Activated CD4-positive, alpha-beta T cell treated with anti-CD3 and anti-CD28 coated beads, Interleukin-2, amount 10 ng/mL, durations not matched to agents 7 days and 5 days (primary cell): ENCODE measurements at places on chromosomes 12 and 14. TPM values are rescaled to one million over a fixed set of nuclear protein-coding genes. Genes with fewer than 3 reads are reported as not detected.

DNA sequence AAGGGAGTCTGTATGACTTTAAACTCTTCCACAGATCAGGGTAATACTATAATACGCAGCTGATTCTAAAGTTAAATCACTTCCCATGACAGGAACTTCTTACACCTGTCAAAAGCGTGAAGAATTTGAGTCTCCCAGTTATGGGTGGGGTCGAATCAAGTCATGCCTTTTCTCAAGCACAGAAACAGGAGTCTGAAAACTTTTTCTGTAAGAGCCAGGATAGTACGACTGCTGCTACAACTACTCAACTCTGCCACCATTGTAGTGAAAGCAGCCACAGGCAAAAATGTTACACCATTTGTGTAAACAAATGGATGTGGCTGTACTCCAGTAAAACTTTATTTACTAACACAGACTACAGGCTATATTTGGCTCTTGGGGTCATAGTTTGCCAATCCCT lies 90.3 kb downstream of the DUSP6 start:
- H3K4me1 ChIP-seq = peaks cover 27% of the 10 kb centered on the region
- no peak overlapping the region for H3K27ac ChIP-seq
- no peak for DNase-seq
- H3K4me3 ChIP-seq = no peak overlapping the region
- H3K27me3 ChIP-seq = no peaks in the 10 kb centered on the region

DNA sequence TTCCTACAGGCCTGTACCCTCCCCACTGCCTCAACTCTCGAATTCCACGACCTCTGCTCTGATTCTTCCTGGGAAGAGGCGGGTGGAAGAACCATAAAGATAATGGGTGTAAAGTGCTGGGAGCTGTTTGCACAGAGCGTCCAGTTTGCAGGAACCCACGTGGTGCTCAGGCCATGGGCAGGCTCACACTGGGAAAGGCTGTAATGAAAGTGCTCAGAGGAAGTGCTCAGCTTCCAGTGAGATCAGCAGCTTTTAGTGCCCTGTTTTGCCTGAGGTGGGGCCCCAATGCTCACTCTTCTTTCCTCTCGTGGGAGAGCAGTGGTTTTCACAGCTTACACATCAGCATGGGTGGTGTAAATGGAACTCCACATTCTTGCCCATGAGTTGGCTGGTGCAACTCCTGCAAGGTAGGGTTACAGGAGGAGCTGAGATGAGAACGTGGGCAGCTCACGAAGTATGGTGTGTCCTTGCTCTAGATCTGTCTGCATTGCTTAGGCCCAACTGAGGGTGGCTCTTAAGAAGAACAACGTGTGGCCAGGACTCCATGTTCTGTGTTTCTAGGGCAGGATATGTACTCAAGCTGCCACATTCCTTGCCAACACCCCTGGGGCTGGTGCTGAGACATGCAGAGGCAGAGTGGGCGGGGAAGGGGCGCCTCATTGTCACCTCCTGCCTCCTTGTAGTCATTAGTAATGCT lies 2.9 kb downstream of the TMEM63C start:
- peaks cover 11% of the 10 kb centered on the region for H3K4me1 ChIP-seq
- H3K27me3 ChIP-seq = peaks cover 23% of the 10 kb centered on the region
- DNase-seq = no peak
- no peak overlapping the region for H3K4me3 ChIP-seq
- H3K36me3 ChIP-seq = no peaks in the 10 kb centered on the region
- no peak overlapping the region for H3K27ac ChIP-seq

DNA sequence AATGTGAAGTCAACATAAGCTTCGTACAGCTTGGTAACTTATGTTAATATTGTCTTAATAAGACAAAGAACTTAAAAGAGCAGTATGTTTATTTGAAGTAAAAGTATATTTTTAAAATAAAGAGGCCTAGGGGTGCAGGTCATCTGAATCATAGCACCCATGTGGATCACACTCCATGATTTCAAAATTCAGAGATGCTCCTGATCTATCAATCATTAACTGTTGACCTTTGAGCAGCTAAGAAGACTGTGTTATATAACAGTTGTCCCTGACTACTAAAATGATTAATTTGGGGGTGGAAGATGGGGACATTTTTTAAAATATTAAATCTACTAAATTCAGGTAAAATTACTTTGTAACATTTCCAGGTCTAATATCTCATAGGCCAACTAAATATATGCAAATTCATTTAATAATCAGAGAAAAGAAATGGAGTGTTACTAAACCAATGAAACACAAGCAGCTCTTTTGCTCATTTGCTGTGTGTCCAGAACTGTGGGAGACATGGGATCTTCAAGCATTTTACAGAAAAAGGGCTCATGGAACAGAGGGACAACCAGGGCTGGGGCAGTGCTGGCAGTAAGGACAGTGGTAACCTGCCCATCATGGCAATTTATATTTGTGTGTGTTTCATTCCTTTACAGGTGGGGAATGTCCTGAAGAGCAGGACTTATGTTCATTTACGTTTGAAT lies 120.7 kb upstream of the PCED1B start:
- no peak overlapping the region for H3K4me3 ChIP-seq
- peaks cover 7% of the 10 kb centered on the region for H3K27me3 ChIP-seq
- no peak overlapping the region for H3K27ac ChIP-seq
- no peak for DNase-seq

- H3K36me3 ChIP-seq = no peaks in the 10 kb centered on the region
- DNase-seq = no peak
Observed at GRCh38 chr12:52193991-52194390, 2.2 kb upstream of the KRT80 start.

GRCh38 chr14:81337073-81337472 lies 63.1 kb downstream of the STON2 start:
- no peak for DNase-seq
- H3K36me3 ChIP-seq = no peaks in the 10 kb centered on the region
- peaks cover 9% of the 10 kb centered on the region for H3K27me3 ChIP-seq
- no peaks in the 10 kb centered on the region for H3K4me1 ChIP-seq
- no peak overlapping the region for H3K4me3 ChIP-seq
- no peak overlapping the region for H3K27ac ChIP-seq

DNA sequence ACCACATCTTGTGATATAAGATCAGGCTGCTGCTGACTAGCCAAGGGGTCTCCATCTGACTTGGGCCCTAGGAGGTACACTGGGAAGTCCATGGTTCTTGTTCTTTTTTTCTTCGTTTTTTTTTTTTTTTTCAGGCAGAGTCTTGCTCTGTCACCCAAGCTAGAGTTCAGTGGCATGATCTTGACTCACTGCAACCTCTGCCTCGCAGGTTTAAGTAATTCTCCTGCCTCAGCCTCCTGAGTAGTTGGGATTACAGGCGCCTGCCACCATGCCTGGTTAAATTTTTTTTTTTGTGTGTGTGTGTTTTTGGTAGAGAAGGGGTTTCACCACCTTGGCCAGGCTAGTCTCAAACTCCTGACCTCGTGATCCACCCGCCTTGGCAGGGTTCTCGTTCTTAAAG lies 178.2 kb downstream of the RMST start:
- no peaks in the 10 kb centered on the region for H3K4me1 ChIP-seq
- H3K27me3 ChIP-seq = no peaks in the 10 kb centered on the region
- no peak overlapping the region for H3K4me3 ChIP-seq
- DNase-seq = no peak
- H3K36me3 ChIP-seq = no peaks in the 10 kb centered on the region

- no peaks in the 10 kb centered on the region for H3K36me3 ChIP-seq
- no peak for DNase-seq
- H3K4me1 ChIP-seq = peaks cover 2% of the 10 kb centered on the region
- no peak overlapping the region for H3K4me3 ChIP-seq
- H3K27ac ChIP-seq = no peak overlapping the region
Observed at GRCh38 chr12:20423557-20423956, 55.2 kb downstream of the PDE3A start.

GRCh38 chr14:105294142-105294597 lies 6.6 kb downstream of the BRF1 start:
- peaks cover 62% of the 10 kb centered on the region for H3K4me1 ChIP-seq
- H3K4me3 ChIP-seq = peak overlapping the region; percentile 66
- DNase-seq = peak; percentile 91
- no peaks in the 10 kb centered on the region for H3K27me3 ChIP-seq
- peak overlapping the region; percentile 88 for H3K27ac ChIP-seq

GRCh38 chr12:11728154-11728755 lies 78.8 kb downstream of the ETV6 start:
- no peak overlapping the region for H3K4me3 ChIP-seq
- no peak for DNase-seq
- peaks cover 69% of the 10 kb centered on the region for H3K4me1 ChIP-seq
- peaks cover 19% of the 10 kb centered on the region for H3K36me3 ChIP-seq
- peak overlapping the region; percentile 47 for H3K27ac ChIP-seq
- H3K27me3 ChIP-seq = no peaks in the 10 kb centered on the region

- no peaks in the 10 kb centered on the region for H3K4me1 ChIP-seq
- no peak overlapping the region for H3K27ac ChIP-seq
- DNase-seq = no peak
- H3K27me3 ChIP-seq = no peaks in the 10 kb centered on the region
- no peak overlapping the region for H3K4me3 ChIP-seq
Observed at GRCh38 chr14:79011920-79012204, 841.7 kb downstream of the NRXN3 start.

- no peak for DNase-seq
- H3K27ac ChIP-seq = no peak overlapping the region
- H3K4me1 ChIP-seq = peaks cover 34% of the 10 kb centered on the region
- H3K4me3 ChIP-seq = no peak overlapping the region
Observed at GRCh38 chr12:132502149-132502881, 12.4 kb downstream of the FBRSL1 start.

GRCh38 chr12:30726647-30727046 lies 28.1 kb downstream of the CAPRIN2 start:
- no peak overlapping the region for H3K27ac ChIP-seq
- no peak for DNase-seq
- H3K4me1 ChIP-seq = no peaks in the 10 kb centered on the region
- no peaks in the 10 kb centered on the region for H3K27me3 ChIP-seq

DNA sequence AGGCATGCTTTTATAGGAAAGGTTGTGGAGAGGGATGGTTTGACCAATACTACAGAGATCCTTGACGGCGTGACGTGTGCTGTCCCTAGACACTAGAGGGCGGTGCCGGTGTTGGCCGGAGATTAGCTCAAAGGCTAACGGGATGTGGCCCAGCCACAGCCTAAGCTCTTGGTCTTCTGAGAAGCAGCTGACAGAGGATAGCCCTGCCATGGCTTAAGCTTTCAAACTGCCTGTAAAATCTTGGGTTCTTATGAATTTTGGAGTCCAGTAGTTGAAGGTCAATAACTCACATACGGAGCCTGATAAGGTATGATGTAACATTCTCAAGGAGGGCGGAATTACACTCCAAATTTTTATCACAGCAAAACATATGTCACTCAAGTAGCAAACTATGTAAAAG lies 515.7 kb upstream of the ATXN7L3B start:
- no peak overlapping the region for H3K4me3 ChIP-seq
- H3K4me1 ChIP-seq = no peaks in the 10 kb centered on the region
- no peak for DNase-seq

DNA sequence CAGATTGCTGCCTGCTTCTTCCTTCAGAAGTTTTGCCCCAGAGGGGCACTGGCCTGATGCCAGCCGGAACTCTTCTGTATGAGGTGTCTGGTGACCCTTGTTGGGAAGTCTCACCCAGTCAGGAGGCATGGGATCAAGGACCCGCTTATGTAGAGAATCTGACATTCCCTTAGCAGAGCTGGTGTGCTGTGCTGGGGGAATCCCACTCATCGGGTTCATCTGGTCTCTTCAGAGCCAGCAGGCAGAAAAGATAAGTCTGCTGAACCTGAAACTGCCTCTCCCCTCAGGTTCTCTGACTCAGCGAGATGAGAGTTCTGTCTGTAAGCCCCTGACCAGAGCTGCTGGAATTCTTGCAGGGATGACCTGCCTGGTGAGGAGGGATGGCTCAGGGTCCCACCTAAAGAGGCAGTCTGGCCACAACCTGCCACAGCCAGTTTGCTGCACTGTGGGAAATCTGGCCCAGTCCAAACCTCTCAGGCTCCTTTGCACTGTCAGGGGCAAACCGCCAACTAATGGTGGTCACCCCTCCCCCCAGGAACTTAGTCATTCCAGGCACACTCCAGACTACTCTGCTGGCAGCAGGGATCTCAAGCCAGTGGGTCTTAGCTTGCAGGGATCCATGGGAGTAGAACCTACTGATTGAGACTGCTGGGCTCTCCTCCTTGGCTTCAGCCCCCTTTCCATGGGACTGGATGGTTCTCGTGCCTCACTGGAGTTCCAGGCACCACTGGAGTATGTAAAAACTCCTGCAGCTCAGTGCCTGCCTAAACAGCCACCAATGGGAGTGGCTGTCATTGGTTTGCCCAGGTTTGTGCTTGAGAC lies 4.1 kb downstream of the CLEC2D start:
- H3K27ac ChIP-seq = peak overlapping the region; percentile 98
- H3K27me3 ChIP-seq = no peaks in the 10 kb centered on the region

DNA sequence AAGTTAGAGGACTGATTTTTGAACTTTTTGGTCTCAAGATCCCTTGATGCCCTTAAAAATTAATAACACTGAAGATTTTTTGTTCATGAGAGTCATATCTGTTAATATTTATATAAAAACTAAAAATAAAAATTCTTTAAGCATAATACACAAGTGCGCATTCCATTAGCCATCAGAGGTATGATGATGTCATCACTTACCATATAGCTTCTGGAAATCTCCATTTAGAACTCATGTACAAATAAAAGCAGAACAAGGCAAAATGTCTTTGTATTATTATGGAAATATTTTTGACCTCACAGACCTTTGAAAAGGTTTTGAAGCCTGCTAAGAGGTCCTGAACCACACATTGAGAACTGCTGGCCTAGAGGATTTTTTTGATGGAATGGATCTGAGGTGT lies 214.4 kb upstream of the GARIN6 start:
- H3K36me3 ChIP-seq = no peaks in the 10 kb centered on the region
- H3K27ac ChIP-seq = no peak overlapping the region
- no peaks in the 10 kb centered on the region for H3K27me3 ChIP-seq
- no peaks in the 10 kb centered on the region for H3K4me1 ChIP-seq
- DNase-seq = no peak

DNA sequence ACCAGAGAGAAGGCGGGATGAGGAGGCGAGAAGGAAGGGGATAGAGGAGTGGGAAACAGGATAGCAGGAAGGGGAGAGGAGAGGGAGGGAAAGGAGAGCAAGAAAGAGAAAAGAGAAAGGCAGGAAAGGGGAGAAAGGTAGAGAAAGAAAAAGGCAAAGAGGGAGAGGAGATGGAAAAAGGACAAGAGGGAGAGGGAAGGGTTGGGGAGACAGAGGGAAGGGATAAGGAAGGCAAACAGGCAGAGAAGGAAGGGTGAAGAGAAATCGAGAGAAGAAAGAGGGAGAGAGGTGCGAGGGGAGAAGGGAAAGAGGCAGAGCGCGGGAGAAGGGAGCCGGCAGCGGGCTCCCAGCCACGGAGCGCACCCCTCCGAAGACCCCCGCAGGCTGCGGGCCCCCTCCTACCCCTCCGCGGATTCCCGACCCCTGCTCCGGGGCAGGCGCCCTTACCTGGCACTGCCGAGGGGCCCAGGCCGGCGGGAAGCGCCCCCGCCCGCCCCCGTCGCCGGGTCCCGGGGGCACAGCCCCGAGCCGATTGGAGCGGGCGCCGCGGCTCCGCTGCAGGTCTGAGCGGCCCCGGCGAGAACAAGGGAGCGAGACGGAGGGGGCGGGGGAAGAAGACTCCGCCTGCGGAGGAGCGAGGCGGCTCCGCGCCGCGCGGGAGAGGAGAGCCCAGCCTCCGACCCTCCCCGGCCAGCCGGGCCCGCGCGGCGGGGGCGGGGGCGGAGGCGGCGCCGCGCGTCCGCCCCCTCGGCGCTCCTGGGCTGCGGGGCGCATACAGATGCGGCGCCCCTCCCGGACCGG lies at the start of gene CDH24:
CDH24 (minus strand) TSS at position 565 of the 801 bp plus-strand sequence. CDS start 1,787 bp downstream, outside the sequence.
- H3K4me1 ChIP-seq = peaks cover 20% of the 10 kb centered on the region
- H3K27me3 ChIP-seq = peaks cover 8% of the 10 kb centered on the region
- DNase-seq = peak; percentile 75
- peaks cover 25% of the 10 kb centered on the region for H3K36me3 ChIP-seq
- peak within 1 kb of the TSS; percentile 68 for H3K27ac ChIP-seq
- peak within 1 kb of the TSS; percentile 78 for H3K4me3 ChIP-seq

Gene CIDEB
- total RNA-seq = 28.7 TPM

Gene KCNK13
- total RNA-seq = not detected

Gene SIX6
- total RNA-seq = not detected

Gene VRTN
- total RNA-seq = not detected

Gene DDN
- 0.10 TPM for total RNA-seq

Gene TAS2R43
- total RNA-seq = 1.9 TPM

Gene RPGRIP1
- total RNA-seq = not detected
